Suprapubic skin (tissue), 4 donors: ENCODE measurements at places on chromosomes 12 and 14. TPM values are rescaled to one million over a fixed set of nuclear protein-coding genes. Genes with fewer than 3 reads are reported as not detected.

DNA sequence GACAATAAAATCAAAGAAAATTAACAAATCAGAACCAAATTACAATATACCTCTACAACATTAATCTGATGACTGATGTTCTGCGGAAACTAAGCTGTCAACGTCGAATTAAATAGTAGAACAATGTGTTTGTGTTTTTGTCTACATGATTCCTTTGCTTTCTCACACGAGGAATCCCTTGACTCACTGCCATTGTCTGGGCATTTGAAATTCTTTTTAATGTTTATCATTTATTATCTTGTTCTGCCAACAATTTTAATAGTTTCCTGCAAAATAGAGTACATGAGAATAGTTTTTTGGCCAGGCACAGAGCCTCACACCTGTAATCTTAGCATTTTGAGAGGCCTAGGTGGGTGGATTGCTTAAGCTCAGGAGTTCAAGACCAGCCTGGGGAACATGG lies 76.6 kb upstream of the KRAS start:
- H3K27me3 ChIP-seq, result no peaks in the 10 kb centered on the region
- H3K4me3 ChIP-seq, result no peak overlapping the region
- H3K27ac ChIP-seq, result no peak overlapping the region
- H3K4me1 ChIP-seq, result peaks cover 3% of the 10 kb centered on the region
- H3K36me3 ChIP-seq, result no peaks in the 10 kb centered on the region

DNA sequence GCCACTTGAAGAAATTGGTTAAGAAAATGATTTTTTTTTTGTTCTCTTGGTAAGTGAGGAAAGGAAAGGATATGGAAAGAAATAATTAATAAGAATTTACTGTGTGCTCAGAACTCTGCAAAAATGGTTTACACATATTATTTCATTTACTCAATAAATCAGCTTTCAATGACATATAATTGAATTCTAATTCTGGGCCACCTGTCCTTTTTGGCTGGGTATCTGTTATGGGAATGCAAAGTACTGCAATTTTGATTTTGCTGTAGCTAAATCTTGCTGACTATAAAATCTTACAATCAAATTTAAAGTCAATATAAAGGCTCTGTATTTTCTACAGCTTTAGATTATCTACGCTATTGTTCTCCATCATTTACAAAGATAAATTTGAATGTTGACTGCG lies 147.1 kb downstream of the GRIP1 start:
- no peak overlapping the region for H3K4me3 ChIP-seq
- no peaks in the 10 kb centered on the region for H3K27me3 ChIP-seq
- no peak for DNase-seq

DNA sequence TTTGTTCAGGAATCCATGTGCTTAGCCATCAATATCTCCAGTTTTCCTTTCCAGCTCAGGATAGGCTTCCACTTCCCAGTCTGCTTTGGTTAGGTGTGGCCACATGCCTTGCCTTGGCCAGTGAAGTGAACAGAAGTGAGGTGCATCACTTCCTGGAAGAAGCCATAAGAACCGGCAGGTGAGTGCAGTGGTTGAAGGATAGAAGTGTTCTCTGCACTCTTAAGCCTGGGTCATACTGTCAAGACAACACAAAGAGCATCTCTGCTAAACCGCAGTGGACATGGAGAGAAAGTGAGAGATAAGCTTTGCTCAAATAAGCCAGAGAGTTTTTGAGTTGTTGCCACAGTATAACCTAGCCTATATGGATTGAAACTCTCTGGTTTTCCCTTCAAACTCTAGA lies 11.4 kb downstream of the GNG2 start:
- no peak for DNase-seq
- H3K36me3 ChIP-seq, result no peaks in the 10 kb centered on the region
- peaks cover 5% of the 10 kb centered on the region for H3K4me1 ChIP-seq
- no peaks in the 10 kb centered on the region for H3K27me3 ChIP-seq
- no peak overlapping the region for H3K4me3 ChIP-seq

DCN gene
- 554 TPM for total RNA-seq

DNA sequence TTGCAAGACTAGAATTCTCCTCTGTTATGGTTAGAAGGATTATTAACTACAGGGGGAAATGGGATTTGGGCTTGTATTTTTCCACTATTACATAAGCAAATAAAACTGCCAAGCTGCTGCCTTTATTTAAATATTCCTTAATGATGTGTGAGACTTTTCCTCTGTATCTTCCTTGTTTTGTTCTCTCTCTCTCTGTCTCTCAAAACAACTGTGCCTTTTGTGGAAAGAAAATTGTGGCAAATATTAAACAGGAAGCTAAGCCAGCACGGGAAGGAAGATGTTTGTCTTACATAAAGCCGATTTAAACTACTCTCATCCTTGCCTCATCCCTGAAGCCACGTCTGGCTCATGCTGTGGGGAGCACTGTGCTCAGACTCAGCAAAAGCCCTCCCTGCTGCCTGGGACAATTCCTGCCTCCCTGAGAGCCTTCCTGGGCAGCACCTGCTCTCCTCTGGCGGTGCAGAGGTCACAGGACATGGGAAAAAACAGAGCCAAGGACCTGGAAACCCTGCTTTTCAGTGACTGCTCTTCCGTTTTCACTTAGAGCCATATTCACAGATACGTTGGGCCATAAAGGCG lies 237.2 kb downstream of the SLC15A4 start:
- H3K36me3 ChIP-seq, result no peaks in the 10 kb centered on the region
- no peak for DNase-seq
- no peaks in the 10 kb centered on the region for H3K27me3 ChIP-seq
- no peak overlapping the region for H3K27ac ChIP-seq
- H3K4me3 ChIP-seq, result no peak overlapping the region
- H3K4me1 ChIP-seq, result no peaks in the 10 kb centered on the region

DNA sequence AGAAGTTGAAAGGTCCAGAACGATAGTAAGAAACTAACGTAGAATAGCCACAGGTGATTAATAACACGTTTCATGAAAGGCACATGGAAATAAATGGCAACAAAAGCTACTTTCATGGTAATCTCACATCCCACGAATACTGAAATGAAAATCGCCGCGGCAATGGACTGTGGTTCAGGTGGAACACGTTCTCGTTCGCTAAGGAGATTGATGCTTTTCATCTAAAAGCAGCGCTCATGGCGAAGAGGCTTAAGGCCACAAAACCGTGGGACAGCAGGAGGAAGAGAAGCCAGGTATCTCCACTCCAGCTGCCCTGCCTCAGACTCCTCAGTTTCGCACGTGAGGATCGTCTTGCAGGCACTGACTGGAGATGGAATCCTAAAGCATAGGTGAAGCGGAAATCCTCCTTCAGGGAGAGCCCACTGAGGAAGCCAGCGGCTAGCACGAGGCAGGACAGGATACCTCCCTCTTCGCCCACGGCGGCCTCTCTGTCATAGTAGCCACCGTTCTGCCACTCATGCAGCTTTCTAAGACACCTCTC lies 696 bp upstream of the GPHN start:
- peak overlapping the region; percentile 98 for H3K4me3 ChIP-seq
- no peaks in the 10 kb centered on the region for H3K36me3 ChIP-seq
- H3K27me3 ChIP-seq, result no peaks in the 10 kb centered on the region
- no peak for DNase-seq
- peaks cover 20% of the 10 kb centered on the region for H3K4me1 ChIP-seq
